ENCODE measurements at places on chromosomes 5 and 9. TPM values are rescaled to one million over a fixed set of nuclear protein-coding genes. Genes with fewer than 3 reads are reported as not detected.

GRCh38 chr5:38765399-38765861, 80.4 kb upstream of the OSMR start:
- DNase-seq: no peak

DNA sequence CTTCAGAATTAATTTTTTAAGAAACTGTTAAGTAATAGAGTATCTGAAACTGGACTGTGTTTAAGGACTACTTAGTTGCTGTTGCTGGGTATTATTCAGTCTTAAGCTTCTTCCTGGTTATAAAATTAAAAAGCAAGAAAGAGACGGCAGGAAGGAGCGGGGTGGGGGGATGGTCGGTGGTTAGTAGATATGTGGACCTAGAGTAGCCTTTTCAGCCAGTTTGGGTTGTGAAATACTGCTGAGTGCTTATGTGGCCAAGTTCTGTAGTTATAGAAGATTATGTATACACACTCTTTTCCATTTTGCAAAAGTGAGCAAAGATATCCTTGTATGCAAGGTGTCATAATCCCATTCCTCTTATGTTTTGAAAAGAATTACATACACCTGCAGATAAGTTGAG, 28.5 kb downstream of the TRIO start:
- no peak for DNase-seq

DNA sequence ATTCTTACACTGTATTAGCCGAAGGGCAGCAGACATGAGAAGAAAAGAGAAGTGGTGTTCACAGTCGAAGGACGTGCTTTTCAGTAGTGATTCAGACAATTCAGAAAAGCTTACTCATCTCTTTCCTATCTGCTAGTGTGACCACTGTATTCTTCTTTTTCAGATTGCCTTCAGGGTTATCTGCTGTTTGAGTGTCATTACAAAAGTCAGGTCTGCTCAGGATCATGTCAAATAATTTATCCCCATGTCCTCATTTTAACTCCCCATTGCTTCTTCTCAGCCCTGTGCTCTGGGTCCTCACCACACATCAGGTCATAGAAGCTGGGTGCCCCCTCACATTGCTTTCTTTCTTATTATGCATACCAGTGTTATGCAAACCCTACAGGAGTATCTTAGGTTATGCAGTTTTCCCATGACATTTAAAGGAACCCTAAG, 394.0 kb downstream of the CETN3 start:
- no peak for DNase-seq

GRCh38 chr5:89216606-89217005, 333.6 kb upstream of the MEF2C start:
- no peak for DNase-seq

DNA sequence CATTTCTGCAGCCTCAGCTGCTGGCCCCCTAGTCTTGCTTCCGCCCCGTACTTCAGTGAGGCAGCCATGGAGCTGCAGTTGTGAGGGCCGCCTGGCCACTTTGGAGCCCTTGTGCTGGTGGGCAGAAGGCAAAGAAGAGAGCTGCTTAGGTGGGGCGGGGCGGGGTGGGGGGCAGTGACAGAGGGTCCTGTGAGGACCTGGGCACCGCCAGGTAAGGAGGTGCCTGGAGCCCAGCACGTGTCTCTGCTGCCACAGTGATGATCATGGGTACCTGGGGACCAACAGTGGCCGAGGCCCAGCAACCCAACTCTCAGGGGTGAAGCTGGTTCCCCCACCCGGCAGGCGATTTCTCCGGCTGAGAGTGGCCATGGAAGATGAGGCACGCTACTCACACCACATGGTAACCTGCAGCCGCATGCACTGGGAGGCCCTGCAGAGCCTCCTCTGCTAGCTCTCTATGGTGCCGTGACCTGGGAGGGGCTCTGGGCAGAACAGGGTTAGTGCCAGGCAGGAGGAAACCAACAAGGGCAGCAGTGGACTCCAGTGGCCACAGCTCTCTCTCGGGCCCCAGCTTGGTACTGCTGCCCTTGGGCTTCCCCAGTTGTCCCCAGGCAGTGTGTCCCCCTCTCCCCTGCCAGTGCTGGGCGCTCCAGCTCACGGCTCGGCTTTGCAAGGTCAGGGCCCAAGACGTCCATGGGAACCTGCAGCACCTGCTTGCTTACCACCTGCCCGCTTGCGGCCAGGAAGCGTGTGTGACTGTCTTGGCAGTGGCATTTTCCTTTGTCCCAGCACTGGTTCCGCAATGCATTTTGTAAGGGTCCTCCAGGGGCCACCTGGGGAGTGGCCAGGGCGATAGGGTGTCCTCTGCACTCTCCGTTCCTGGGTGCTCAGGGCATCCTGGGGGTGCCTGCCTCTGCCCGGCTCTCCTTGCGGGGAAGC, 24.0 kb downstream of the NDUFS6 start:
- DNase-seq: no peak

GRCh38 chr5:65268525-65268924, 213.2 kb downstream of the ADAMTS6 start:
- peak; percentile 20 for DNase-seq

GRCh38 chr5:137056676-137057075, 442.4 kb downstream of the SPOCK1 start:
- no peak for DNase-seq

GRCh38 chr5:141199359-141200235, at the start of gene PCDHB11:
PCDHB11 (plus strand) TSS chr5:141199627; CDS start chr5:141199775, 148 bp downstream.
- no peak for DNase-seq

Gene TMEM232
- 3.6 TPM for total RNA-seq

Gene TXNDC8
- total RNA-seq: not detected

Gene AFAP1L1
- total RNA-seq: 40.6 TPM

Gene CDC14B
- total RNA-seq: 26.4 TPM

Gene MEIKIN
- total RNA-seq: not detected
